ENCODE measurements at places on chromosomes 12 and 14. TPM values are rescaled to one million over a fixed set of nuclear protein-coding genes. Genes with fewer than 3 reads are reported as not detected.

Gene CNTN1
- 0.65 TPM for total RNA-seq

Gene ZFHX2
- 0.14 TPM for total RNA-seq

Gene GLIPR1L1
- not detected for total RNA-seq

Gene REP15
- total RNA-seq, result 0.43 TPM

Gene KRT86
- 0.14 TPM for total RNA-seq

Data from smooth muscle cell of bladder (primary cell).